Fibroblast of gingiva (primary cell): ENCODE measurements at places on chromosomes 1 and 21.

DNA sequence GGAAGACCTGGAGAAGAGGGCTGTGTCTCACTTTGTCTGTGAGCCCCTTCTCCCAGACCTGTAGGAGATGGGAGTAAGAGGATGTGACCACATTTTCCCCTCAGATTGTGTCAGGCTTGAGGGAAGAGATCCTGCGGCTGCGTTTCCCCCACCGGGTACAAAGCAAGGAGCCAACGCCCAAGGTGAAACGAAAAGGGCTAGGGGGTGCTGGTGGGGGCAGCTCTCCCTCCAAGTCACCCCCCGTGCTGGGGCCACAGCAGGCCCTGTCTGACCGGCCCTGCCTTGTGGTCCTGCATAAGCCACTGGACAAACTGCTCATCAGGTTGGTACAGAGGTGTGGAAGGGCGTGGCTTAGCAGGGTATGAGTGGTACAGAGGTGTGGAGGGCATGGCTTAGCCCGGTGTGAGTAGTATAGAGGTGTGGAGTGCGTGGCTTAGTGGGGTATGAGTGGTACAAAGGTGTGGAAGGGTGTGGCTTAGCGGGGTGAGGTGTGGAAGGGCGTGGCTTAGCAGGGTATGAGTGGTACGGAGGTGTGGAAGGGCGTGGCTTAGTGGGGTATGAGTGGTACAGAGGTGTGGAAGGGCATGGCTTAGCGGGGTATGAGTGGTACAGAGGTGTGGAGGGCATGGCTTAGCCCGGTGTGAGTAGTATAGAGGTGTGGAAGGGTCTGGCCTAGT is 30.6 kb downstream of the HYI start:
- no peak for DNase-seq

GRCh38 chr21:45602106-45602505 is 41.4 kb upstream of the PCBP3 start:
- no peak for DNase-seq

- DNase-seq, result no peak
These were observed 1.3 kb upstream of the FGGY start for GRCh38 chr1:59295618-59296017.

GRCh38 chr1:82273816-82274215 is 473.1 kb downstream of the ADGRL2 start:
- DNase-seq, result peak; percentile 41

- no peak for DNase-seq
These were observed 63.6 kb upstream of the ETV3 start for GRCh38 chr1:157201767-157202166.

GRCh38 chr21:32468681-32469111 is 56.2 kb downstream of the EVA1C start:
- no peak for DNase-seq

DNA sequence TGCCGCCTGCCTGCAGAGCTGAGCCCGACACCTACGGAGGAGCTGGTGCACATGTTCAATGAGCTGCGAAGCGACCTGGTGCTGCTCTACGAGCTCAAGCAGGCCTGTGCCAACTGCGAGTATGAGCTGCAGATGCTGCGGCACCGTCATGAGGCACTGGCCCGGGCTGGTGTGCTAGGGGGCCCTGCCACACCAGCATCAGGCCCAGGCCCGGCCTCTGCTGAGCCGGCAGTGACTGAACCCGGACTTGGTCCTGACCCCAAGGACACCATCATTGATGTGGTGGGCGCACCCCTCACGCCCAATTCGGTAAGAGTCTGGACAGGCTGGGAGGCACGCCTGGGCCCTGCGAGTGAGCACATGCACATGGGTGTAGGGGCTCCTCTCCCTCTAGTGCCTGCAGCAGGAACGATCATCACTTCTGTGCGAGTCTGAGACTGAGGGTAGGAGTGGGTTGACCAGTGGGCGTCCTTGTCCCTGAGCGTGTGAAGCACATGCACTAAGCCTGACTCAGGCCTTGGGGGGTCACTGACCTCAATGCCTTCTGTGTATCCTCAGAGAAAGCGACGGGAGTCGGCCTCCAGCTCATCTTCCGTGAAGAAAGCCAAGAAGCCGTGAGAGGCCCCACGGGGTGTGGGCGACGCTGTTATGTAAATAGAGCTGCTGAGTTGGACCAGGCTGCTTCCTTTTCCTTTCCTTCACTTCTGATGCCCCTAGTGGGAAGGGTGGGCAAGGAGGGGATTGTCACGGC is 6.9 kb downstream of the DMAP1 start:
- DNase-seq, result peak; percentile 64

- no peak for DNase-seq
These were observed 36.5 kb downstream of the NCF2 start for GRCh38 chr1:183553764-183554163.

- DNase-seq, result peak; percentile 23
These were observed 189.0 kb upstream of the FGGY start for GRCh38 chr1:59107916-59108315.

GRCh38 chr1:38474738-38475623 is 384.6 kb downstream of the RRAGC start:
- DNase-seq, result no peak

- DNase-seq, result peak; percentile 41
These were observed 22.5 kb upstream of the SLC27A3 start for GRCh38 chr1:153752571-153753195.

GRCh38 chr1:73026114-73026513 is 743.8 kb upstream of the NEGR1 start:
- no peak for DNase-seq

- no peak for DNase-seq
These were observed 192.1 kb downstream of the SETD4 start for GRCh38 chr21:35868005-35868868.

GRCh38 chr1:247681288-247681897 is 1.9 kb upstream of the OR13G1 start:
- DNase-seq, result no peak

DNA sequence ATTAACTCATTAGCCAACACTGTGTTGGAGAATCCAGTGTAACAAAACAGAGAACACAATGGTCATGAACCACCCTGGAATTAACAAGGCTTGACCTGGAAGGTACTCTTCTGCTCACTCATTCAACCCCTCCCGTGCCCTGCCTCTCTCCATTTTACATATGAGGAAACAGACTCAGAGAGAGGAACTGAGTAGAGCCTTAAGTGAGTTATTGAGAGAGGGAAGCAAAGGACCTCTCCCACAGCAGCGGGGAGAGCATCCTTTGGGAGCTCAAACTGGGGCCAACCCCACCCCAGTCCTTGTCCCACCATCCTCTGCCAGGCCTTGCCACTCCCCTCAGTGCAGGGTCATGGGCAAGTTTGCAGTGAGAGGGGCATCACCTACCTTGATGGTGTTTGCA is 1.4 kb downstream of the S100A12 start:
- no peak for DNase-seq

GRCh38 chr1:45922813-45923212 is 119.4 kb downstream of the MAST2 start:
- DNase-seq, result no peak

GRCh38 chr1:230268371-230269170 is 157.6 kb downstream of the PGBD5 start:
- peak; percentile 66 for DNase-seq

DNA sequence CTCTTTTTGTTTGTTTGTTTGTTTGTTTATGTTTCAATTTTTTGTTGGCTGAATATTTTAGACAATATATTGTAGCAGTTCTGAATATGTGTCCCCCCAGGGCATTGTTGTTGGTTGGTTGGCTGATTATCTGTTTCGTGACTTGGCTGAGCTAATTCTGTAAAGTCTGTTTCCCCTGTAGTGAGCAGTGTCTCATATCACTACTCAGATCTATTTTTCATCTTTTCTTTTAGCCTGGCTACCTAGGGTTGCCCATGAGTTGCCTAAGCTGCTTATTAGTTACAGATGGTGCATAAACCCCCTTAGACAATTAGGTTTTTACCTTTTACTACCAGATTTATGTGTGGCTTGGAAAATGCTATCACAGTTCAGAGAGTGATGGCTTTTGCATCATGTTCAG is 32.3 kb downstream of the CFAP57 start:
- DNase-seq, result no peak

GRCh38 chr1:226121049-226121586 is 58.6 kb downstream of the H3-3A start:
- DNase-seq, result no peak

- no peak for DNase-seq
These were observed 32.0 kb downstream of the RIMS3 start for GRCh38 chr1:40633523-40633922.

GRCh38 chr1:238861342-238862066 is 524.9 kb upstream of the CHRM3 start:
- DNase-seq, result no peak

- no peak for DNase-seq
These were observed 199.0 kb downstream of the RPS6KC1 start for GRCh38 chr1:213250041-213250440.

- DNase-seq, result no peak
These were observed at the start of gene TSPAN2 for GRCh38 chr1:115089420-115090185. Gene TSPAN2 (minus strand): TSS chr1:115089503. CDS start chr1:115089432, 71 bp downstream.
